Skeletal muscle cell (primary cell): ENCODE measurements at places on chromosomes 3 and 15.

DNA sequence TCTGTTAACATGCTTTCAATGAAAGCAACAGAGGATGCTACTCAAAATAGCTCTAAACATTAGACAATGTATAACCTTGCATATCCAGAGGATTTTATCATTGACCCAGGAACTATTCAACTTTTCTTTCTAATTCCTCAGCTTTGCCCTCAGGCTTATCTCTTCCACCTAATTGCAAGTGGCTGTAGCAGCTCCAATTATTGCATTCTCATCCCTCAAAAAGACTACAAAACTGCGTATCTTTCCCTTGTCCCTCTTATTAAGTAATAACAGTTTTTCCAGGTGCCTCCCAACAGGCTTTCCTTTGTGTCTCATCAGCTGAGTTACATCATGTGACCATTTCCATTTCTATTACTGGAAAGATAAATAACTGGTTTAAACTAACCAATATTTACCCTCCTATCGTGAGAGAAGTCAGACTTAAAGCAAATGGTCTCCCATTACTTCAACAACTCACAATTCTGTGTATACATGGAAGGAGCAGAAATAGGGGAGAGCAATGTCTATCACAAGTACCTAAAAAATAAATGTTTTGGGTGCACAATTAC, 78.0 kb upstream of the MBNL1 start:
- DNase-seq, result no peak

DNA sequence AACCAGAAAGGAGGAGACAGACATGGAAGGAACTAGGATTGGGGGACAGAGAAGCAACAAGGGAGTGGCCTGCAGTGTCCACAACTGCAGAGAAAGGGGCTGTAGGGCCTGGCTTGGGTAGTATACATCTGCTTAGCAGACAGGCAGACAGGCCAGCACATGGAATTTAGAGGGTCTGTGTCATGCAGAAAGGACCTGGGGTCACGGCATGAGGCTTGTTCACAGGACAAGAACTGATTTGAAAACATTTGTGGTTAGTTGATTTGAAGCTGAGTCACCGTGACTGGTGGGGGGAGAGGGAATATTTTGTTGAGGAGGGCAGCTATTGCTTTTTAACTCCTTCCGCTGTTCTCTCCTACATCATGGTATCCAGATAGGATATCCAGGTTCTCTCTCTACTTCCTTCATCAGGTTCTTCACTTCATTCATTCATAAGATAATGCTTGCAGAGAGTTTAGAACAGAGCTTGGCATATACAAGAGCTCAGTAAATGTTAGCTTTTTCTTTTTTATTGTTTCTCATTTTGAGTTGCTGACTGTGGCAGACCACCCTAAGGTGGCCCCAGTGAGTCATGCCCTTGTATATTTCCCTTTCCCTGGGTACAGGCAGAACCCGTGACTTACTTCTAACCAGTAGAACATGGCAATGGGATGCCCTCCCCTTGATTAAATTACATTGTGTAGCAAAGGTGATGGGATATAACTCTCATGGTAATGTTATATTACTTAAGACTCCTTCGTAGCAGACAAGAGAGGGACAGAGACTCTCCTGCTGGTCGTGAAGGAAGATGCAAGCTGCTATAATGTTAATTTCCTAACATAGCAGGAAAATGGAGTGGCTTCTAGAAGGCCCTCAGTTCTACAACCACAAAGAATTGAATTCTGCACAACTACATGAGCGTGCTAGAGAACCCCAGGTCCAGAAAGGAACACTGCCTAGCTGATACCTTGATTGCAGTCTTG, 95.0 kb upstream of the NMNAT3 start:
- DNase-seq, result peak; percentile 93

DNA sequence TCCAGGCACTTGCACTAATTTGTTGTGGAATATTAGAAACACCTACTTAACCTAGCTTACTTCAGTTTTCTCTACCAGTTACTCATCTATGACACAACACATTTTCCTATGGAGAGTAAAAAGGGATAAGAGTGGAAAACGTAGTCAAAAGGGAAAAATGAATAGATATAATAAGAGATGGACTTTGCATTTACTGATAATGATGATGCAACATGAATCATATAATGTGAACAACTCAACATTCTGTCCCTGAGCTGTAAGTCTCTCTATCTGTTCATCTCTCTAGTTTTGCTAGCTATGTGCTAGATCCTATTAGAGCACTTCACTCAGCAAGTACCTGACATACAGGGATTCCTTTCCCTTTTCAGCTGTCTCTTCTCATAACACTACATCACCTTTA, 627.1 kb downstream of the AGBL1 start:
- DNase-seq, result no peak

DNA sequence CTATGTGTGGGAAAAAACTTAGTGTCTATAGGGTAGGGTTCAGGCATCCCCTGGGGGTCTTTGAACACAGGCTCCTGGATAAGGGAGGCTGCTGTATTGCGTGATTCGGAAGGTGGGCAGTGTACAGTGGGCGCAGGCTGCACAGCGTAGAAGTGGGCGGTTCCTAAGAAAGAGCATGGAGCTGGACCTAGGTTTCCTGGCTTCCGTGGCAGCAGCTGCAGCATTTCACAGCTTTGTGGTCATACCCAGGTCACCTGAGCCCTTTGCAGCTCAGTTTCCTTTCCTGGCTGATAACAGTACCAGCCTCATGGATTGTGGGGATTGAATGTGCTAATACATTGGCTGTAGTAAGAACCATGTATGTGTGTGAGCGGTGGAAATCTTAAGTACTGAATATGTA, 22.2 kb downstream of the CFAP100 start:
- no peak for DNase-seq

DNA sequence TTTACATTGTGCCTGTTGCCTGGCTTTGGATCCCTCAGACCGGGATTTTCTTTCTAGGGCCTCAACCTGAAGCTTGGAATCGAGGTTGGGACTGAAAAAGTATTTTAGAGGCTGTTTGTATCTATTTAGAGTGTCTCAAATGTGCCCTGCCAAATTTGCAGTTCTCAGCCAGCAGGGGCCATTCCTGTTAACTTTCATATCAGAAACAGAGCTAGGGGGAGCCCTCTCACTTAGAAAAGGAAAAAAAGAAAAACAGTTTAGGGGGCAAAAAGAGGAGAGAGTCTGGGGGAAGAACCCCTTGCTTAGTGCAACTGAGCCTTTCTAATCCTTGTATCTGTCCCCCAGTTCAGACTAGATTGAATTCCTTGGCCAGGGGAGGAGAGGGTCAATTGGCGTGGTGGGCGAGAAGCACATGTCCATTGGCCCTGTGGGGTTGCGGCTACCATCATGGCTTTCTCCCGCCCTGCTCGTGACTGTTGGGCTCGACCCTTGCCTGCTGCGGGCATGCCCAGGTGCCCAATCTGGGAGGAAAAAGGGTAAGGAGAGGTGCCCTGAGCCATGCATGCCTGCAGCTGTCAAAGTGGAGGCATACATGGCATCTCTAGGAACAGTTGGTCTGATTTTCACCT, 101.6 kb downstream of the CFAP44 start:
- DNase-seq, result no peak

DNA sequence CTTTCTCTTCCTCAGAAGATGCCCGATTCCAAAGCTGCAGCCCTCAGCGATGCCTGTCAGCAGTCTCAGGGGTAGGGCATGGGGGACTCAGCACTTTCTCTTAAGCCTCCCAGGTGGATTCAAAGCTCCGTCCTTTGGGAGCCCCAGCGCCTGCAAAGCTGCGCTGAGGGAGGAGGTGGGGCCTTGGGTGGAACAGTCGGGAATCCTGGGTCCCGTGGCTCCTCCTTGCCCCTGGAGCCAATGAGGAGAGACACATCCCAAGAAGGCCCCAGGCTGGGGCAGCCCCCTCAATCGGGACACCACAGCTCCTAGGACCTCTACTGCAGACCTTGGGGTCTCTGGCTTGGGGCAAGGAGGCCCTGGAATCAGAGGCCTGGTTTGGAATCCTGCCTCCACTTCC, 227.5 kb upstream of the IGF1R start:
- no peak for DNase-seq
